Stimulated activated CD4-positive, alpha-beta T cell treated with anti-CD3 and anti-CD28 coated beads, TNF-alpha, amount 100 ng/mL, for 24 hours (primary cell): ENCODE measurements at places on chromosomes 7 and 10.

GRCh38 chr7:2821842-2822507, 22.1 kb downstream of the GNA12 start:
- no peak for DNase-seq

DNA sequence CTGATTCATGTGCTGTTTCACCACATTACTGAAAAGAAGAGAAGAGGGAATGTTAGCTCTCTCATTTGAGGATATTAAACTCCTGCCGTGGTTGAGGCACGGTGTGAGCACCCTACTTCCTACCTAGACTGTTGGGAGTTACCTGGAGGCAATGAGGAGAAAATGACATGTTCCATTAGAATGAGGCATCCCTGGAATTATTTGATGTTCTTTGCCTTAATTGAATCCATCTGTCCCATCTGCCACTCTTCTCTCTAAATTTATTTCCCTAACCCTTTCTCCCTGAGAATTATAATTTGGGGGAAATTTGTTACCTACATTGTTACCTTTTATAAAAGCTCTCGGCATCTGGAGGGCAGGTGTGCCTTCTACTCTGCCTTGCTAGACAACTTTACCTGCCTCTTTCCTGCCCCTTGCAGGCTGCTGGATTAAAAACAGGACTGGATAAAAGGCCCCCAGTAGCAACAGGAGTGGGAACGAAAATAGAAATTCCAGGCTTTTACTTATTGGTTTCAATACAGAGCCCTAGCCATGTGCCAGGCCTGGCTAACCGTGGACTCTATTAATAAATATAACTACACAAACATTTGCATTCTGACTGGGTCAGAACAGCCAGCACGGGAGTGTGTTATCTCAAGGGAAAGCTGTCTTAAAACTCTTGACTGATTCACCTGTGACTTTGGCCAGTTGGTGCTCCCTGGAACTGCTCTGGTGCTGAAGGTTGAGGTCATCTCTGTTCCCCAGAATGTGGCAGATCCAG, 4.4 kb upstream of the ATXN7L1 start:
- DNase-seq: no peak

DNA sequence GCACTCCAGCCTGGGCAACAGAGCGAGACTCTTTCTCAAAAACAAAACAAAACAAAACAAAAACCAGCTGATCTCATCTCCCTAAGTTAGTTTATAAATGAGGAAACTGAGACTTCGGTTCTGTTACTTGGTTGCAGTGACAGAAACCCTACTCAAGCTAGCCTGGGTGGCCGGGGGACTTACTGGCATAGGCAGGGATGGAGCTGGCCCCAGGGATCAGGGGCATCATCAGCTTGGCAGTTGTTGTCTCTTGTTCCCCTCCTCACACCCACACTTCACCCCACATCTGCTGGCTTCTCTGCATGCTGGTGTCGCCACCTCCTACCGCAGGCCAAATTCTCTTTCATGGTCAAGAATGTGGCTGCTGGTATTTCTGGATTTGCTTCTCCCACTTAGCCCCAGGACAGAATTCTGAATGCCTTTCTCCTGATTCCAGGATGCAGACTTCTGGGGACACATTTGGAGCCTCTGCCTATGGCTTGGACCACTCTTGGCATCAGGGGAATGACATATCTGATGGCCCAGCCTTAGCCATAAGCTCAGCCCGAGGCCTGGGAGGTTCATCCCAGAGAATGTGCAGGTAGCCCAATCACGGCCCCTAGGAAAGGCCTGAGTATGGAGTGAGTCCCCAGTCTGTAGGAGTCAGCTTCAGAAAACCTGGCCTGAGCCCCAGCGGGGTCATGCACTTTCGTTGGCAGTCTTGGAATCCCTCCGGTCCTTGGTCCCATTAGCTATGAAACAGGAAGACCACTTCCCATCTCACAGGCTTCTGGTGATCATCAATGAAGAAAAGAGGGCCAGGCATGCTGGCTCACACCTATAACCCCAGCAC, 41.6 kb upstream of the CTBP2 start:
- DNase-seq: no peak

DNA sequence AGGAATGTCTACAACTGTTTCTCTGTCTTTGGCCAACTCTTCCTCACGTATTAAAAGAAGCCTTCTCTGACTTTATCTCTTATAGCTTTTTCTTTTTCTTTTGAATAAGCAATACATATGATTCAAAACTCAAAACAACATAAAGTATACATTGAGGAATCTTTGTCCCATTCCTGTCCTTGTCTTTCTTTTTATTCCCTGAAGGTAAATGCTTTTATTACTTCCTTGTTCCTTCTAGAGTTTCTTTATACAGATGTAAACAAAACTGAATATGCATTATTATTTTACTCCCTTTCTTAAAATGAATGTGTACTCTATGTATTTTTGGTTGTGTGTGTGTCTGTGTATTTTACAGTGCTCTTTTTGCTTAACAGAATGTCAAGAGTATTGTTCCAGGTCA, 170.1 kb downstream of the CHN2 start:
- DNase-seq: no peak

DNA sequence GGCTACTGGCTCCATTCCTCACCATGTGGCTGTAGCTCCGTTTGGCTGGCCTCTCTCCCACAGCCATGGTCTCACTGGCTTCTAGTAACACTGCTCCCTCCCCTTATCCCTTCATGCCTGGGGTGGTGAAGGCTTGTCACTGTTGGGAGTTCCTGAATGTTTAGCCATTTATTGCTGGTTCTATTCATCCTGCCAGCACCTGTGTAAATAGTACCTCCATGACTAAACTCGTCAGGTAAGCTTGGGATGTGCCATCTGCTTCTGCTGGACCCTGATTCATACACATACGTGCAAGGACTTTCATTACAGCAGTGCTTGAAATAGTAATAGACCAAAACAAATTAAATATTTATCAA, 61.6 kb downstream of the CCDC71L start:
- DNase-seq: no peak

- no peak for DNase-seq
These were observed 143.3 kb upstream of the GPR26 start for GRCh38 chr10:123522702-123523312.

GRCh38 chr7:42502022-42502421, 265.0 kb upstream of the GLI3 start:
- no peak for DNase-seq

GRCh38 chr7:148964483-148965267, 63.6 kb downstream of the PDIA4 start:
- no peak for DNase-seq

GRCh38 chr10:102120991-102121738, 997 bp upstream of the LDB1 start:
- DNase-seq: no peak

DNA sequence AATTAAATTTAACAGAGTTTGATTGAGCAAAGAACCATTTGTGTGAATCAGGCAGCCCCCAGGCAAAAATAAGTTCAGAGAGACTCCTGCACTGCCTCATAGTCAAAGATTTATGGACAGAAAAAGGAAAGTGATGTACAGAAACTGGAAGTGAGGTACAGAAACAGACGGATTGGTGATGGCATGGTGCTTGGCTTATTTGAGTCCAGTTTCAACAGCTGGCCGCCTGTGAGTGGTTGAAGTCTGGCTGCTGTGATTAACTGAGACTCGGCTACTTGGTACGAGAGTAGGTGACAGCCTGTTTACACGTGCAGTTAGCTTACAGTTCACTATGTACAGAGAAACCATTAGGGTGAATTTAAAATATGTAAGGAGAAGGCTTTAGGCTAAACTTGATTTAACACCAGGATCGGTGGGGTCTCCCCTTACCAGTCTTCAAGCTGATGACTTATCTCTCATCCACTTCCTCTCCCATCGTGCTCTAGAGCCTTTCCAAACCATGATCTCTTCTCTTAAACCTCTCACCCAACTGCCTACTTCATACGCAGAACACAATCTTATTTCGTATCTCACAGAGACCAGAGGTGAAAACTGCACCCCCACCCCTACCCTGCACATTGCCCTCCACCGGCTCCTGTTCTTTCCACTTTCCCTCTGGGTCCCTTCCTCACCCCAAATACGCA, 5.0 kb upstream of the MSMB start:
- DNase-seq: no peak

DNA sequence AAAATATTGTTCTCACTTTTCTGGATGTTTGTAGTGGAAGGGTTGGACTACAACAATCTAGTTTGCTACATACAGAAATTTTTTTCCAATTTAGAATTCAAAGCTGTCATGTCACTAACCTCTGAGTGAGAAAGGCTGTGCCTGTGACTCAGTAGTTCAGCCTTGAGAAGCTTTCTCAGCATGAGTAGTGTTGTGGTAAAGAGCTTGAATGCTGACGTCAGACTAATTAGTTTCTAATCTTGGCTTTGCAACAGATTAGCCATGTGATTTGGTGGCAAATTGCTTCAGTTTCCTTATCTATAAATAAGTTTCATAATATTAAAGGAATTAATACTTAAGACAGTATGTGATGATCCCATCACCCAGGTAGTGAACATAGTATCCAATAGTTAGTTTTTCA, 83.8 kb downstream of the ABCA13 start:
- no peak for DNase-seq

- no peak for DNase-seq
These were observed 75.1 kb downstream of the ANKRD61 start for GRCh38 chr7:6106140-6106904.

- DNase-seq: no peak
These were observed 160.1 kb downstream of the FZD1 start for GRCh38 chr7:91424371-91424770.

DNA sequence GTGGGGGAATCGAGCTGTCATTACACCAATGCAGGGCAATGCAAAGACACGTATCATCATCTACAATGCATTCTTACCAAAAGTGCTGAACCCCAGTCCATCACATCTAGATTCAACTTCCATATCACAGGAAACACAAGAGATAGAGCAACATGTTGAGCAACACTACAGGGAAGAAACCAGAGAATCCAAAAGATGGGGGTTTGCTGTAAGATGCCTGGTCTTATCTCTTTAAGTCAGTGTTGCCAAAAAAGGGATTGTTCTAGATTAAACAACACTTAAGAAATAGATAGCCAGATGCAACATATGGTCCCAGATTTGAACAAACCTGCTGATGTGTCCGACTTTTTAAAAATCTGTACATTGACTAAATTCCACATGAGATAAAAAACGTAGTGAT, 315.6 kb upstream of the IMMP2L start:
- no peak for DNase-seq
